Daoy (cell line): ENCODE measurements at places on chromosomes 6 and 20.

GRCh38 chr6:15843764-15844163 lies 180.9 kb upstream of the DTNBP1 start:
- no peak for DNase-seq

GRCh38 chr6:134372603-134373281 lies 54.8 kb upstream of the SGK1 start:
- no peak for DNase-seq

DNA sequence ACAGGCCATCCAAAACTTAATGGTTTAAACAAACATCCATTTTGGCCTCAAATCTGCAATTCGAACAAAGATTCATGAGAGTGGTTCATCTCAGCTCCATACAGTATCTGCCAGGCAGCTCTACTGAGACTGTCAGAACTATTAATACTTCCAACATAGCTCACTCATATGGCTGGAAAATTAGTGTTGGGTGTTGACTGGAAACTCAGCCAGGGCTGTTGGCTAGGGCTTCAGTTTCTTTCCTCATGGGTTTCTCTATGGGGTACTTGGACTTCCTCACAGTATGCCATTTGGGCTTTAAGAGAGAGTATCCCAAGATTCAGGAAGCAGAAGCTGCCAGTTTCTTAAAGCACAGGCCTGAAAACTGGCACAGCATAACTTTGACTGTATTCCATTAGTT lies 240.3 kb downstream of the TPBG start:
- no peak for DNase-seq

DNA sequence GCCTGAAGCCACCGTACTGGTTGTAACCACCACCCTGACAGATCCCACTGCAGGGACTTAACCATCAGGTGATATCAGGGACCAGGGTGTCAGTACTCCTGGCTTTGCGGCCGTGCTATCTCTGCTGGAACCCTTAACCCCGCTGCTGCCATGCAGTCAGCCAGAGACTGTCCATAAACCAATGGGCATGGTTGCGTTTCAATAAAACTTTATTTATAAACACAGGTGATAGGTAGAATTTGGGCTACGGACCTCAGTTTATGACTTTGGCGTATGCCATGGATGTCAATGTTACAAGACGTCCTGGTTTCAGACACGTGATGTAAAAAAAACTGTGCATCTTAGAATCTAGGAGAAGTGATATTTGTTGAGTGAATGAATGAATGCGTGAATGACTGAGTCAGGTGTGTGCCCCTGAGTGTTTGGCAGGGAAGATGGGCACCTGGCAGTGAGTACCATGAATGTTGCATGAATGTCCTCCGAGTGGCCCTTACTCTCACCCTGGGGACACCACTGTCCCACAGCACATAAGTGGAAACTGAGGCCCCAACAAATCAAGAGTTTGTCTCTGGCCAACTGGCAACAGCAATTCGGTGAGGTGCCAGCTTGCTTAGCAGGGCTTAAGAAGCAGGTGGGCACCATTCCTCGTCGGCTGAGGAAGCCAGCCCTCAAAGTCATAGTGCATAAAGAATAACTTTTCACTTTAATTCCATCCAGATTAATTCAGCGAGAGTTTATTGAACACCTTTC lies 64.0 kb upstream of the APCDD1L start:
- no peak for DNase-seq

DNA sequence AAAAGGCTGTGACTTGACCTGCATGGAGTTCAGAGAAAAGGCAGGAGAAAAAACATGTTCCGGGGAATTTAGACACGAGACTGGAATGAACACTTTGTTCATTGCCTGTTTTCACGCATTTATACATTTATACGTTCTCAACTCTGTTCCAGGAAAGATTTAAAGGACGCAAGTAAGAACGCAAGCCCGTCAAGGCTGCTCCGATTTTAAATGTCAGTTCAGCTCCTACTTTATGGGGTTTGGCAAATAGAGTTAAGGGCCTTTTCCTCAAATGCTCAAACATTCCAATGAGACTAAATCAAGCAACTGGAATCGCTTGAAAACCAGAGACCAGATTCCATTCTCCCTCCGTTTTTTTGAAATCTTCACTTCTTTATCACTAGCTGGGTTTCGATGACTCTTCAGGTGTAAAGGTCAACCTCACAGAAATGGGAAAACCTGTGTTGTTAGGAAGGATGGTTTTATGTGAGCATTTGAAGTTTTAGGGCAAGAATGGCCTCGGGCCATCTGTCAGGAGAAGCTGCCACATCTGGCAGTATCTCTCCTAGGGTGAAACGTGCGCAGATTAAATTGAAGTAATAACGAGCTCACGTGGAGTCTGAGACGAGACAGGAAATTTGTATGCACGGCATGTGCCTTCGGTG lies 24.9 kb downstream of the TTLL2 start:
- no peak for DNase-seq

- DNase-seq: no peak
Observed at GRCh38 chr6:38750968-38751615, 36.0 kb downstream of the DNAH8 start.

DNA sequence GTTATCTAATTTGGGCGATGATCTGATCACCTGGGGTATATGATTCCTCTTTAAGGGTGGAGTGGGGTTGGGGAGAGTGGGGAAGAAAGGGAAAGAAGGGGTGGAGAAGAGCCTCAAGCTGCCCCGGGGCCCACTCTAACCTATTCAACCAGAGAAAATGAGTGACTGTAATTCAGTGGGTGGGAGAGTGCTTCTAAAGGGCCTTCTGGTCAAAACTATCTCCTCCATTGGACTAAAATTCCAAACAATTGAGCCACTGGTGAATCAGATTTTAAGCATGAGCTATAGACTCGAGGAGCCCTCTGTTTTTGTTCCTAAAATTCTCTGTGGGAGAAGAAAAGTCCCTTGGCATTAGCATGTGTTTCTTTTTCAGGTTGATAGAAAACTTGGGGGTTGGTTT lies 296.8 kb downstream of the CLIC5 start:
- no peak for DNase-seq

- DNase-seq: no peak
Observed at GRCh38 chr20:45183084-45183483, 8.4 kb downstream of the PI3 start.

GRCh38 chr6:140779341-140779740 lies 1353.4 kb upstream of the GJE1 start:
- no peak for DNase-seq

DNA sequence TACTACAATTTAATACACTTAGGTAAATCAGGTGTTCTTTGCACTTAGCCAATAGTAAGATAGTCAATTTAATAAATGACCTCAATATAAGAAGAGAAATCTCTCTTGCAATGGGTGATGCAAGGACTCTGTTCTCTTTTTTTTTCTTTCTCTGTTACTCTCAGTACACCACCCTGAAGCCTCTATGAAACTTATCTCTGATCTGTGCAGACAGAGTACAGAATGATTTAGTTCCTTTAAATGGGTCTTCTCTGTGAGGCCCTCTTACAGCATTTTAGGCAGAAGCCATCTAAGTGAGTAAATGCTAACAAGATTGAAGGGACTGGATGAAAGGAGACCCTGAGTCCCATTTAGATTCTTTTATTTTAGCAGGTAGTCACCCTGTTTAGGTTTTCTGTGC lies 312.8 kb downstream of the RFPL4B start:
- no peak for DNase-seq

DNA sequence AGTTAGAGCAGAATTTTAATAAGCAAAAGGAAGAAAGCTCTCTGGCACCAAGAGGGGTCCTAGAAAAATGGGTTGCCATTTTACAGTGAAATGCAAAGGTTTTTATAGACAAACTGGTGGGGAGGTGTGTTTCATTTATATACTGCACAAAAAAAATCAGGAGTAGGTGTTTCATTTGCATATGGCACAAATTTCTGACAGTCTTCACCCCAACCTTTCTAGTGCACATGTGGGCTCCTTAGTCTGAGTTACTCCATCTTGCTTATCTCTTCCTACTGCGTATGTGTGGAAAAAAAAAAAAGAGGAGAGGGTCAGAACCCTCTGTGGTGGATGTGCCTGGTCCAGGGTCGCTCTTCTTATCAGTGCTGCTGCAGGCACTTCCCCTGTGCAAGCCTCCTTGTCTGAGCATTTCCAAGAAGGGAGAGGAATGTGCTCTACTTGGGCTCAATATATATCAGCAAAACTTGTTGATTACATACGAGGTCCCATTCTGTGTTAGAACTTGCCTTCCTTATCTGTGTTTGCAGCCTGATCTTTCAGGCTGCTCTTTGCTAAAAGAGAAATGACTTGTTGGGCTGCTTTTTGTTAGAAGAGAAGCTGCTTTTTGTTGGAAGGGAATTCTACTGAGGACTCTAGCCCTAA lies 59.0 kb upstream of the MRAP2 start:
- DNase-seq: no peak

DNA sequence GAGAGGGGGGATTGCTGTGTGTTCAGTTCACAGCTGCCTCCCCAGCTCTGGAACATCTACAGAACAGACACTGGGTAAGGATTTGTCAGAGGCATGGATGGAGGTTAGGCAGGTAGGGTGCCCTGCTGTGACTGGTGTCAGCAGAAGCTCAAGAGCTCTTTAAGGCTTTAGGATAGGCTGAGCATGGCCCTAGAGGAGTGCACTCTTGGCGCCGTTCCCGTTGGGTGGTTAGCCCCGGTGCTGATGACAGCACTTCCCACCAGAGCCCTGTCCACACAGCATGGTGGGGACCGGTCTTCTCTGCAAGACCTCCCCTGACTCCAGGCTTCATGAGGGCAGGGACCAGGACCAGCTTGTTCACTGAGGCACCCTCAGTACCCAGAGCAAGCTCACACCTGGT lies 262.0 kb downstream of the BMP7 start:
- peak; percentile 25 for DNase-seq

GRCh38 chr6:89965441-89966227 lies 71.4 kb downstream of the GJA10 start:
- no peak for DNase-seq

DNA sequence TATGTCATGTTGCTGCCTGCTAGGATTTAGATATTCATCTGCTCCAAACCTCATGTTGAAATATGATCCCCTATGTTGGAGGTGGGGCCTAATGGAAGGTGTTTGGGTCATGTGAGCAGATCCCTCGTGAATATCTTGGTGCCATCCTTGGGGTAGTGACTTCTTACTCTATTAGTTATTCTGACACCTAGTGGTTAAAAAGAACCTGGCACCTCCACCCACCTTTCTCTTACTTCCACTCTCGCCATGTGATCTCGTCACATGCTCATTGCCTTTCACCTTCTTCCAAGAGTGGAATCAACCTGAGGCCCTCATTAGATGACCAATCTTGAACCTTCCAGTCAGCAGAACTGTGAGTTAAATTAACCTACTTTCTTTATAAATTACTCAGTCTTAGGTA lies 549.4 kb upstream of the SYNCRIP start:
- no peak for DNase-seq

DNA sequence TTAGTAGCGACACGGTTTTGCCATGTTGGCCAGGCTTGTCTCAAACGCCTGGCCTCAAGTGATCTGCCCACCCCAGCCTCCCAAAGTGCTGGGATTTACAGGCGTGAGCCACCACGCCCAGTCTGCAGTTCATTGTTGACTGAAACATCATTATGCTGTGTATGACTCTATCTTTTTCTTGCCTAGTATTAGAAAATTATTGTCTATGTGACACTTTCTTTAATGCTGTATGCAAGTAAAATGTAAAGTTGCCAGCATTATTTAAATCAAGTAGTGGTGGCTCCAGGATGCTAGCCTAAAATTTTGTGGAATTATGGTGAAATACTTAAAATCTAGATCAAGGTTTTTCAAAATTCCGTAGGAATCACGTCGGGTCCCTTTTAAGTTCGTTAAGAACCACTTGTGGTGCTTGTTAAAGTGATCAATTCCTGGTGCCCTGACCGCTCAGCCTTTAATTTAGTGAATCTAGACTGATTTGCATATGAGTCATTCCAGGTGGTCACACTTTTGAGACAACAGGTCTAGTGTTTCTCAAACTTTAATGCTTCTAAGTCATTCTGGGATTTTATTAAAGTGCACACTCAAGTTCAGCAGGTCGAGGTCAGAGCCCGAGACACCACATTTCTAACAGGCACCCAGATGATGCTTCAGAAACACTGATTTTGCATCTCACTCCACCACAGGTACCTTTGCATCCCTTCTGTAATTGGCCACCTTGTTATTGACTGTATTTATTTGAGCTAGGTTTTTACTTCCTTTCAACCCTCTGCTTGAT lies 132.6 kb upstream of the MTHFD1L start:
- DNase-seq: no peak

DNA sequence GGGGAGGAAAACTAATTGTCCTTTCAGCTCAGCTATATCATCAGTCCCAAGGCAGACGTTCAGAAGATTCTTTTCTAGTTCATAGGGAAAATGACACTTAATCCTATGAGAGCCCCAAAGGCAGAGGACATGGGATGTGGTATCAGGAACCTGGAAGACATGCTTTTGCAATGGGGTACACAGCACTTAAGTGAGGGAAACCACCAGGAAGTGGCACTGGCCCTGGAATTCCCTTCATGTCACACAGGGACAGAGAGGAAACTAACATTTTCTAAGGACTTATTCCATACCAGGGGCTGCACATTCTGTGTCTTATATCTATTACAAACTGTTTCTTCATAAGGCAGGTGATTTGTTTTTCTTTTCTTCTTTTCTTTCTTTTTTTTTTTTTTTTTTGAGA lies 28.2 kb downstream of the VPS52 start:
- no peak for DNase-seq

DNA sequence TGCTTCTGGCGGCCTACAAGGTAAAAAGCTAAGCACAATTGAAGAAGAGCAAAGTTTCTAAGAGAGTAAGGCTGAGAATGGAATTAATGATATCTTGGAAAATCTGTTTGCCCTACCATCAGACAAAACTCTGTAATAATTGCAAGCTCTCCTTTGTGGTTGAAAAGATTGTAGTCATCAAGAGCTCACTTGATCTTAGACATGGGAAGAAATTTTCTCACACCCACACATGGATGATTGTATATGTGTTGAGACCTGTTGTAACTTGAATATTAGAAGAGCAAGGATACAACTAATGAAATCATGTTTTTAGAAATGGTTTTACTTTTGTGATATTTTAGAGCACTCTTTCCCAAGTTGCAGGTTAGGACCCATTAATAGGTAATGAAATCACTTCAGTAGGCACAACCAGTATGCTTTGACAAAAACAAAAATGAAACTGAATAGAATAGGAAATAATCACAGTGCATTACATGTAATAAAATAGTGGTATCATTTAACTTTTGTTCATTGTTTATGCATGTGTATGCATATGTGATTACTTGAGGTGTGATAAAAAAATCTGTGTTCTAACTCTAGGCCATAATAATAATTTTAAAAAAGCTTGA lies 14.0 kb downstream of the DCBLD1 start:
- DNase-seq: peak; percentile 63

- DNase-seq: no peak
Observed at GRCh38 chr6:51432481-51432880, 613.8 kb downstream of the TFAP2B start.
